ENCODE measurements at places on chromosomes 6 and 20.

DNA sequence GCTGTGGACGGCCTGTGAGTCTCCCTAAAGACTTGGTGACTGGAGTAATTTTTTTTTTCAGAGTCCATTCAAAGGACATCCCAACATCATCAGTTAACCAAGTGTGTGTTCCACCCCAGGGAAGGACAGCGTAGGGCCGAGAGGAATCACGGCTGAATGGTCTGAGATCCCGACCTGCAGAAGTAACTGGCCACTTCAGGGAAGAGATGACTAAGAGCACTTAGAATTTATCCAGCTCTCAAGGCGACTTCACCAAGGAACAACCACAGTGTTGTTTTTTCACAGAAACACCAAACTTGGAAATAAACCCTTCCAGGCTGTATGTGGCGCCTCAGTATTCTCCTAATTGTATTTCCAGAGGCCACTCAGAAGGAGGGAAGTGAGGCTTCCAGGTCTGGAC, 231.6 kb downstream of the FNDC1 start:
- DNase-seq, result no peak

DNA sequence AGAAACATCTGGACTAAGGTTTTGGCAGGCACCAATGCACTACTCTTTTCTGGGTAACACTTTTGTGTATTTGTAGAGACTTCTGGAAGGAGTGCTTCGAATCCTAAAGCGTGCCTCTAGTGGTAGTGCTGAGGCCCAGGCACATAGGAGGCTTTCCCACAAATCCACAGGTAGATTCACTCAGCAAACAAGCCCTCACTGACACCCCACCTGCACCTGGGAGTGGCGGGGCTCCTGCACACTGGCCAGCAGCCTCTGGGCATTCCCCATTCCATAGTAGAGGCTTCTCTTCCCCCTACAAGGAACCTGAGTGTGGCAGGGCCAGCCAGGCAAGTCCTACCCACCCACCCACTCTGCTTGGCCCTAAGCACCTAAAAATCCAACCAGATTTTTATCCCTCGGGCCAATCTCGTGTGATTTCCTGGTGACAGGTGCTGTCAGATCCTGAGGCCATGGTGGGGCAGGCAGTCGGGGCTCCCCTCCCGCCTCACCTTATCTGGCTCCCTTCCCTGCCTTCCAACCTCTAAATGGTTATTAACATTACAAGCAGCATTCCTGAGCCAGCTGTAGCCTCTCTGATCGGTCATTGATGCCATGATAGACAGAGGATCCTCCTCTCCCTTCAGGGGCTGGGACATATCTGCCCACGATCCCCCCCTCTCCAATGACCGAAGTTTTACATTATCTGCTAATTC, 82.4 kb downstream of the SLC2A10 start:
- no peak for DNase-seq

GRCh38 chr6:16425881-16426615, 187.7 kb downstream of the GMPR start:
- no peak for DNase-seq

DNA sequence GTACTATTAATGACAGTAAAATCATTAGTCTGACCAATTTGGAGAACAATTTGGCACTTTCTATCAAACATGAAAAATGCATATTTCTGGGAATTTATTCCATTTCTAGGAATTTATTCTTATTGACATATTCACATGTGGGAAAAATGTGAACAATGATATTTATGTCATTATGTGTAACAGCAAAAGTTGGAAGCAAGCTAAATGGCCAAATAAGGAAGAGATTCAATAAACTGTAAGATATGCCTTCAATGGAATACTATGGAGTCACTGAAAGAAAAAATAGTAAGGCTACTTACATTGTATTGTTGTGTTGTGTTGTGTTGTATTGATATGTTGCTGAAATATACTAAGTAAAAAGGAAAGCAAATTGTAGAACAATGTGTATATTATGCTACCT, 100.5 kb upstream of the EDN1 start:
- no peak for DNase-seq

DNA sequence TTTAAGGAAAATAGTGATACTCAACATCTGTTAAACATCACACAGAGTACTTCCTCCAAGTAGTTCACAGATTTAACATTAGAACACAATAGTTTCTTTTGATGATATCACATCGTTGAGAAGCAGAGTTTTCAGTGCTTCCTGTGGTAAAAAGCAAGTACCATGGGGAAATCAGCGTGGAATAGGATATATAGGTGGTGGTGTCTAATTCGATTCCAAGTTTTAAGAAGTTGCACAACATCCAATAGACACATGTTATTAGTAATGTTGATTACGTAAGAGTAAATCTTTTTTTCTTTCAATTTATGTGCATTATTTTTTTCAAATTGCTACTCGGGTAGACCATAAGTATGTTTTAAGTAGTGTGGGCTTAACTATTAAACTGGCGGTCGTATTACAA, 360.7 kb downstream of the NKAIN2 start:
- DNase-seq, result no peak

DNA sequence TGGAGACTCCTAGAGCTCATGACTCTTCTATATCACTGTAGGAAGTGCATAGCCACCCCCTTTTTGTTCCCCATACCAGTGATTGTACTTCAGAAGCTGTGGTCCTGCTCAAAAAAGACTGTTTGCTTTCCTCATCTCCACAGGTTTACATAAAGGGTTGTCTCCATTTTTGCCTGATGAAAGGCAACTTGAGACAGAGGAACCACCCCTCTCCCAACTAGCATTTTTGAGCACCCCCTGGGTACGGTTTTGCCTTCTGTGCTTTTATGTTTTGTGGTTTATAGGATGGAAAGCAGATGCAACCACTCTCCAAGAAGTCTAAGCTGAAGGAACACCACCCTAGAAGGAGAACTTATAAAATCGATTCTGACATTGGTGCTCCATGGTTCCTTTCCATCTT, 127.7 kb upstream of the SUPT3H start:
- DNase-seq, result no peak

- no peak for DNase-seq
Observed at GRCh38 chr6:170050591-170051041, 240.3 kb downstream of the DLL1 start.

DNA sequence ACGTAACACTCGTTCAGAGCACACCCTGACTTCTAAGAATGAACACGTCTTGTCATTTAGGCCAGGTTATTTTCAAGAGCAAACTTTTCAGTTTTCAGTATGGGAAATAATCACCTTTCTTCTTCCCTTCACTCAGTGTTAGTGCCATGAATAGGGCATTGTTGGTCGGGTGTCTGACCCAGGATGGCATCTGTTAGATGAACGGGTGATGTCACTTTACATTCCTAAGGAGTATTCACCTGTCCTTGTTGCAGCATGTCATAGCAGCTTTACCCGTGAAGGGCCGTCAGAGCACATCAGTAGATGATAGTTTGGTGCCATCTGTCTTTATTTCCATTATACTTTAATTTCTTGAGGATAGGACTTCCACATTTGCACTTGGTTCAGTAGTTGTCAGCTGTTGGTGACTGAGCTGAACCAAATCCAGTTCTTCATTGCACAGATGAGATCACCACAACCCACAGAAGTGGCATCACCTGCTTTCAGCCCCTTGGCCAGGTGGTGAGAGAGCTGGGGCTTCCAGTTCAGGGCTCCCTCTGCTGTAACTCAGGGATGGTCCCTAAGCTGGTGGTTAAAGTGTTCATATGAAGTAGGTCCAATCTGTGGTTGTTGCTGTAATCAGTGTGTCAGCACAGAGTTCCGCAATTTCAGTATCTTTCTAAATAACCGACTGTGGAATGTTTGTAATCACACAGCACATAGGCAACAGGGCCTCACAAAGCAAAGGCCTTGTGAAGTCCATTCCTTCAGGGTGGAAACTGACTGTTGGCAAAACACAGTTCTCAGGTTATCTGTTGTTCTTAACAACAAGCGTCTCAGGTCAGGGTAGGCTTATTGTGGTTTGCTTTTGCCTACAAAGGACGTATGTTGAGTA, 68.2 kb downstream of the FAM120B start:
- no peak for DNase-seq

- no peak for DNase-seq
Observed at GRCh38 chr6:14831070-14831469, 414.8 kb upstream of the JARID2 start.

- DNase-seq, result no peak
Observed at GRCh38 chr20:36313926-36314325, 7.8 kb downstream of the DLGAP4 start.

DNA sequence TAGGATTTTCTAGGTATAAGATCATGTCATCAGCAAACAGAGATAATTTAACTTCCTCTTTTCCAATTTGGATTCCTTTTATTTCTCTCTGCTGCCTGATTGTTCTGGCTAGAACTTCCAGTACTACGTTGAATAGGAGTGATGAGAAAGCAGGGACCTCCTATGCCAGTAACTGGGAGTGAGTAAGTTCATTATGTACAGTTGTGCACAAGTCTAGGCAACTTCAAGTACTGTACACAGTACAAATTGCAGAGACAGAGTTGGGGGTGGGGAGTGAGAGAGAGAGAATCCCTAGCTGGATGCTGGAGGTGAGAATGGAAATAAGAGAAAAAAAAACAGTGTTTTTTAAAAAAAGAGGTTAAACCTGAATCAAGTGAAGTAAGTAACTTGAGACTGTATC, 210.2 kb downstream of the MMUT start:
- DNase-seq, result no peak

GRCh38 chr6:48490658-48491057, 379.7 kb upstream of the PTCHD4 start:
- DNase-seq, result no peak

GRCh38 chr6:7468382-7469081, 72.9 kb upstream of the DSP start:
- no peak for DNase-seq

- DNase-seq, result no peak
Observed at GRCh38 chr6:136549300-136550044, 750 bp downstream of the MAP7 start.

- no peak for DNase-seq
Observed at GRCh38 chr6:140107216-140107615, 732.8 kb upstream of the CITED2 start.

DNA sequence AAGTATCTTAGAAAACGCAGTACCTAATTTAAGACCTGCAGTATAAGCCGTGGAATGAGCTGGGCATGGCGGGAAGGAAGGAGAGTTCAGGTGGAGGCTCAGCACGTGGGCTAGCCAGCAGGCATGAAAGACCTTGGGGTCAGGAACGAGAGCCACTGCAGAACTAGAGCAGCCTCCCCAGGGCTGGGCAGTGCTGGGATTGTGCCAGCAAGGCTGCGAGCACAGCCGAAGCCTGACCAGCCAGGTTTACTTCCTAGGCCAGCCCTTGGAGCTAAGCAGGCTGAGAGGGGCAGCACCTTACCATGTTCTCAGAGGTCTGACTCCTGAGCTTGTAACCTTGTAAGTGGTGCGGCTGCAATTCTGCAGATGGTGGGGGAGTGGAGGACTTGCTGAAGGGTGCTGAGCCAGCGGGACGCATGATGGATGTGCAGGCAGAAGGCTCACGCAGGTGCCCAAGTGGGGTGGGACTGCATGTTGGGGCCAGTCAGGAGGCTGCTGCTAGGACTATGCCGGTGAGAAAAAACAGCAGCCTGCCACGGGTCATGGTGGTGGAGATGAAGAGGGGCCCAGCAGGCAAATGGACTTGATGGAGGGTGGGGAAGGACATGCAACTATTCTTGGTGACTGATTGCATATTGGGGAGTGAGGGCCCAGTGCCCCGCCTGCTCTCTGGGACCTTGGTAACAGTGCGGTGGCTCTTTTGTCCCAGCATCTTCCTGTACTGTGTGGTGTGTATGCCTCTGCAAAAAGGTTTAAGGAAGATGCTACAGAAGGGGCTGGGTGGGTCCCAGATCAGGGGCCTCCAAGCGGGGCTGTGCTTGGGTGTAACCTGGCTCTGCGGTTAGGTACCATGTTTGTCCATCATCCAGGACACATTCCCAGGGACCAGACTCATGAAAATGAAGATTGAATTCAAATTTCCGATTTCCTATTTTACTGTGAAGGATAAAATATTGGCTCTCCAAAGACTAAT, 37.6 kb upstream of the IRF4 start:
- DNase-seq, result no peak

DNA sequence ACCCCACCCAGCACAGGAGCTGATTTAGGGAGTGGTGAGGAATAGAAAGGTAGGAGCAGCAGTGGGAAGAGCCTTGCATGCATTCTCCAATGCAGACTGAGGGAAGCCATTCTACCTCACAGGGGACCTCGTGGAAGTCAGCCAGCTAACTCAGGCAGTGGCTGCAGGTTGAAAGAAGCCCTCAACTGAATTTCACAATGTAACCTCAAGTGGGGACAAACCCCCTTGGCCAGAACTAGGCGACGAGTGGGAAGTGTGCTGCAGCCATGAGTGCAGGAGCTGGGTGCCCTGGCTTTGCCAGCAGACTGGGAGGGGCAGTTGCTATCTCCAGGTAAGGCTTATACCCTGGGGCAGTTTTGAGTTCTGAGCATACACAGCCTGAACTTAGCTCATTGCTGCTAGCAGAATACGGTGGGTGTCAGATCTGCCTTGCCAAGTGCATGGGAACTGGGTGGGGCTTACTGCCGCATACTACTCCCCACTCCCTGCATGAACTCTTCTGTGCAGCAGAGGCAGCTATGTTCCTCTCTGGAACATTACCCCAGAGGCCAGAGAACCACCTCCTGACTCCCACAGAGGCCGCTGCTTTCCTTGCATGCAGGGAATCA, 126.5 kb downstream of the CDK19 start:
- no peak for DNase-seq

DNA sequence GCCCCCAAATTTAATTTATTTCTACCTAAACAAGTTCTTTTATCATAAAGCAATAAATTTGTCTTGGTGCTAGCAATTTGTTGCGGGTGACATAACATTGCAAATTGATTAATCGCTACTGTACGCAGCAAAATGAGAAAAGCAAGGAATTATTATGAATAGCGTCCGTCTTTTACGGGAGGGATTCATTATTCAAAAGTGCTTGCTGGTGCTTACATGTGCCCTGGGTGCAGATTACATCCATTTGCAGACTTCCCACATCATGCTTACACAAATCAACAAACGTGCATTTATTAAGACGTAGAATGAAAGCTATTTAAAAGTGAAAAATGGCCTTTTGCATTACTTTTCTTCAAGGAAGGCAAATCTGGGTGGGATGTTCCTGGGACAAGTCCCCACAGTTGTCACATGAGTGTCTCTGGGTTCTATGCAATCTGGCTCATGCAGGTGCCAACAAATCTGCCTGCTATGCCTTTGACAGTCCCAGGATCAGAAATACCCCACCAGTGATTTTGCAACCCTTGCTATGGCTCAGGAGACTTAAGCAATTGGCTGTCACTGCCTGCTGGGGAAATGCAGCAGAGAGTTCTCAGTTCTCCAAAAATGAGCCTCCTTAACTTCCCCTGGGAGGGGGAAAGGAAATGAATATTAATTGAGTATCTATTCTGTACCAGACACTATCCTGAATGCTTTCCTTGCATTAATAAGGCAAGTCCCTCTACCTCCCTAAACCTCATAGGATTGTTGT, 30.1 kb upstream of the MAFB start:
- no peak for DNase-seq

All from stimulated activated CD4-positive, alpha-beta T cell treated with anti-CD3 and anti-CD28 coated beads, Interleukin-1b, Interleukin-23, amount 100 ng/mL, for 1 hour (primary cell).